ENCODE measurements at places on chromosomes 4 and X.
A peak's percentile ranks its signal among the peaks of the same experiment; 100 is the strongest.

DNA sequence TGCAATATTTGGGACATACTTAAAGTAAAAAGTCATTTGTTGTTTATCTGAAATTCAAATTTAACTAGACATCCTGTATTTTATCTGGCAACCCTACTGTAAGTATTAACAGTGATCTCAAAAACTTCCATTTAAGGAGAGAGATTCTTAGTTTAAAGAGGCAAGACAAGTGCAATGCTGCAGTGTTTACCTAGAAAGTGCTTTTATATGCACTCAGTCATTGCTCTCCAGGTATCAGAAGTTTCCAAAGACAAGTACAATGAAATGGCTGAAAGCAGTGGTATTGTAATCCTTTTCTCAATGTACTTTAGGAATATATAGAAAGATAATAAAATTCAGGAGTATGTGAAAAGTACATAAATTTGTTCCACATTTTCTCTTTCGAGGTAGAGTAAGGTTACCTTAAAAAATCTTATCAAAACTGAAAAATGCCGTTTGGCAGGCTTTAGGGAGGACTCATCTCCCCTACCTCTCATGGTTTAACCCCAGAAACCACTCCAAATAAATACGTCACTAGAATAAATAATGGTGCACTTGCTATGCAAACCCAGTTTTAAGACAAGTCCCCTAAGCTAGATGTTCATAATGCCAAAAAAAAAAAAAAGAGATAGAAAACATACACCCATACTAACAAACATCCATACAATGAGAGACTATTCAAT lies 45.7 kb downstream of the ELF2 start:
- DNase-seq: no peak

DNA sequence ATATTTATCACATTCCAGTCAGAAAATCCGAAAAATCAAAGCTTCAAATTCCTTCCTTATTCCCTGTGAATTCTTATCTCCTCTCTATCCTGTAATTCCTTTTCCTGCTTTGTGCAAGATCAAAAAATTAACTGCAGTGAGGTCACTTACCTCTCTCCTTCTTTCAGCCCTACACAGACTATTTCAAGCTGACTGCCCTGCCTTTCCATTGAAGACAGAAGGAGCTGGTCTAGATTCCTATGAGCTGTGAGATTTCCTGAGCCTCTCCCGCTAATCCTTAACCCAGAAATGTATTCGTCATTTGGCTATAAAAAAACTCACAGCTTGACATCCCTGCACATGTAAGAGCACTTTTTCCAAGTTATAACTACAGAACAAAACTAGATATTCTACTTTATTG lies 26.6 kb downstream of the TRIML2 start:
- no peak for DNase-seq

- peak; percentile 35 for DNase-seq
Observed at GRCh38 chr4:7854697-7855370, 84.8 kb downstream of the AFAP1 start.

DNA sequence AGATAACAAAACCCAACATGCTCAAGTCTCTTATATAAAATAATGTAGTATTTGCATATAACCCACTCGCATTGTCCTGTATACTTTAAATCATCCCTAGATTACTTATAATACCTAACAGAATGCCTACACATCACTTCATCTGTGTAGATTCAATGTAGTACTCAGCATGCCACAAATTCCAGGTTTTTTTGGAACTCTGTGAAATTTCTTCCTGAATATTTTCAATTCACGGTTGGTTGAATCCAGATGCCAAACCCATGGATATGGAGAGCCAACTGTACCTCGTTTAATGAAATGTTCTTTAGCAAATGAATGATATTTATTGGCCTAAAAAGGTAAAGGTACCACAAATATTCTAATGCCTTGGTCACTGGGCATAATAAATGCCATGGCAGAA lies 24.8 kb downstream of the CCNI start:
- no peak for DNase-seq

GRCh38 chr4:102223461-102223860 lies 121.8 kb downstream of the SLC39A8 start:
- no peak for DNase-seq

- no peak for DNase-seq
Observed at GRCh38 chrX:12871257-12871656, 4.4 kb downstream of the TLR7 start.

- no peak for DNase-seq
Observed at GRCh38 chrX:153662266-153662665, 11.3 kb downstream of the PNCK start.

DNA sequence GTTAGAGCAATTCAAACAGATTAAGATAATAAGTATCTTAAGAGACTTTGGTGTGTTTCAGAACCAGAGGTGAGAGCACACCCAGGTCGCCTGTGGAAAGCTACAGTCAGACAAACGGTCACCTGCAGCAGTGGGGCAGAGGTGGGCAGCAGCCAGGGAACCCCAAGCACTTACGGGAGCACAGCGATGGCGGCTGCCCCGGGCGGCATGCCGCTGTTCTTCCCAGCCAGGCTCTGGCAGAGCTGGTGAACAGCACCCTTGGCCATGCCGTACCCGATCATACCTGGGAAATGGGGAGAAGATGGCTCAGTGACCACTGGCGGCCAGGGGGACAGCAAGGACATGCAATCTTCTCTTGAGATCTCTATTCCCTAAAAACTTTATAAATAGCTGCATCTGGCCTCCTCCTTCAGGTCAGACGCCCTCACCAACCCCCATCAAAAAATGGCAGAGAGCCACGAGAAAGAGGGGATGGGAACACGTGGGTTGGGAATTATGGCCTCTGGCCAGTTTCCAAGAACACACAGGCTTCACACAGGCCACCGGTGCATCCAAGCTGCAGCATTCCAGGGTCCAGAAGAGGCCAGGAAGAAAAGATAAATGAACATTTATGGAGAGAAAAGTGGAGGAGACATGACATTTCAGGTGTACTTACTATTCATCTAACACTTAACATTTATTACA lies 19.7 kb downstream of the QDPR start:
- DNase-seq: no peak

GRCh38 chrX:21806691-21807090 lies 32.7 kb upstream of the MBTPS2 start:
- peak; percentile 51 for DNase-seq

DNA sequence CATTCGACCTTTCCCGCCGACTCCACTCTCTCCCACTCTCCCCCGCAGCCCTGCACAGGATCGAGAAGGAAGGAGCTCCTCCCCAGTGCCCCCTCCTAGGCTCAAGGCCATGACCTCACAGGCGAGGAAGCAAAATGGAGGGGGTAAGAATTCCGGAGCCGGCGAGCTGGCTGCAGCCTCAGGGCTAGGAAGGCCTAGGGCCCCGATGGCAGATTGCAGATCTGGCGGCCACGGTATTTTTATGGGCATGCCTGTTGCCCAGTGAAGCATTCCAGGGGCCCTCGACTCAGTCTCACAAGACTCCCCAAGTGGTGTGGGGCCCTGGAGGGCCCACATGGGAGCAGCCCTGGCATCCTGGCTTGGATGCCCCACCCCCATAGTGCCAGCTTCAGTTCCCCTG lies 942 bp upstream of the L1CAM start:
- no peak for DNase-seq

DNA sequence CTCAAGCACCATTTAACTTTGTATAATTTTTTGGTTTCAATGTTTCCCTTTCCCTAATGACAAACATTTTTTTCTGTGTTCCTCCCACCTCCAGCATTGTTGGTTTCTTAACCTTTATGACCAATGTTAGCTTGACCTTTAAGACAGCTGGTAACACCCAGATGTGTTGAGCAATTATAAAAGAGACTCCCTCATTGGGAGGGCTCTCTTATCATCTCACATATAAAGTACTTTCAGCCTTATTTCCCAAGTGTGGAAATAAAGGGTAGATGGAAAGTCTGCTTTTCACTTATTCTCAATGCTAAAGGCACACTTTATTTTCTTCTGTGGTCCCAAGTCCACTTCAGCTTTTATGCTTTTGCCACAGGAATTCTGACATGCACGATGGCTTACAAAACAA lies 1420.4 kb downstream of the RAPGEF2 start:
- no peak for DNase-seq
